Astrocyte of the spinal cord (primary cell): ENCODE measurements at places on chromosomes 5 and 9.

GRCh38 chr9:89505911-89506310, 8.0 kb upstream of the SEMA4D start:
- no peak for DNase-seq

DNA sequence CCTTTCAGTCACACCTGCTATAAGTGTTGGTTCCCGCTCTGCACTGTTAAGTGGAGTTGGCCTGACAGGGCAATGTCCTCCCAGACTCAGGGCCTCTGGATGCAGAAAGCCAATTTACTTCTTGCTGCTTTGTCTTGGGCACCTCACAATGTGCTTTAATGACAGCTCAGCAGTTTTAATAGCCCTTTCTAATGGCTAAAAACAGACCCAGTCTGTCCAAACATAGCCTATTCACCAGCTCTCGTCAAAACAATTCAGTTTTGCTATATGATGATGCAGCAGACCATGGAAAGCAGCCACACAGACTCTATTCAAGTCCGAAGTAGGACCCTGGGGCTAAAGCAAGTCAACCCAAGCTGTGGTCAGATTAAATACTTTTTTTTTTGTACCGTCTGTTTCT, 529.1 kb upstream of the SEMA6A start:
- no peak for DNase-seq

- peak; percentile 72 for DNase-seq
Observed at GRCh38 chr9:36023260-36024048, 13.3 kb upstream of the RECK start.

- DNase-seq, result peak; percentile 51
Observed at GRCh38 chr5:68534131-68534940, 318.8 kb downstream of the PIK3R1 start.

GRCh38 chr9:38160613-38161215, 91.7 kb upstream of the SHB start:
- peak; percentile 35 for DNase-seq

GRCh38 chr9:128946571-128947276, 679 bp downstream of the DOLK start:
- DNase-seq, result peak; percentile 35
